Right forelimb (tissue), 1 donor: ENCODE measurements at places on chromosomes 12 and 14.

DNA sequence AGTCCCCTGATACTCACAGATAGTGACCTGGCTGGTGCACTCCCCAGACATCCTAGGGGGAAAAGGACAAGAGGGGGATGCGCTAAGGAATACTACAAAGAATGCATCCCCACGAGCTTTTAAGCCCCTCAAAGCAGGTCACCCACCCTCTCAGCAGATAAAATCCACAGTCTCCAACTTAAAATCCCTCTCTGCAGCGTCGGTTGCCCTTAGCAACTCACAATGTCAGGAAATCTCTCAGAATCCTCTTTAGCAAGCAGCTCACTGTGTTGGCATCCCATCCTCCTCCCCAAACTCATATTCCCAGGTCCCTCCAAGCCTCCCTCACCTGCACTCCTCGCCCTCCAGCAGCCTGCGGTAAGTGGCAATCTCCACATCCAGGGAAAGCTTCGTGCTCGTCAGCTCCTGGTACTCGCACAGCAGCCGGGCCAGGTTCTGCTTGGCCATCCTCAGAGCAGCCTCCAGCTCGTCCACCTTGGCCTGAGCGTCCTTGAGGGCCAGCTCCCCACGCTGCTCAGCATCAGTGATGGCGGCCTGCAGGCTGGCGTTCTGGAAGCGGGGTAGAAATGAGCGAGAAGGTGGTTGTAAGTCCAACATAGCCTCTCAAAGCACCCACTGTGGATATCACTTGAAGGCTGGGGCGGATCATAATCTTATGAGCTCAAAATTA, 5.5 kb upstream of the KRT79 start:
- no peak for DNase-seq

- no peak for DNase-seq
These were observed 18.0 kb upstream of the MYO1H start for GRCh38 chr12:109329686-109330085.

DNA sequence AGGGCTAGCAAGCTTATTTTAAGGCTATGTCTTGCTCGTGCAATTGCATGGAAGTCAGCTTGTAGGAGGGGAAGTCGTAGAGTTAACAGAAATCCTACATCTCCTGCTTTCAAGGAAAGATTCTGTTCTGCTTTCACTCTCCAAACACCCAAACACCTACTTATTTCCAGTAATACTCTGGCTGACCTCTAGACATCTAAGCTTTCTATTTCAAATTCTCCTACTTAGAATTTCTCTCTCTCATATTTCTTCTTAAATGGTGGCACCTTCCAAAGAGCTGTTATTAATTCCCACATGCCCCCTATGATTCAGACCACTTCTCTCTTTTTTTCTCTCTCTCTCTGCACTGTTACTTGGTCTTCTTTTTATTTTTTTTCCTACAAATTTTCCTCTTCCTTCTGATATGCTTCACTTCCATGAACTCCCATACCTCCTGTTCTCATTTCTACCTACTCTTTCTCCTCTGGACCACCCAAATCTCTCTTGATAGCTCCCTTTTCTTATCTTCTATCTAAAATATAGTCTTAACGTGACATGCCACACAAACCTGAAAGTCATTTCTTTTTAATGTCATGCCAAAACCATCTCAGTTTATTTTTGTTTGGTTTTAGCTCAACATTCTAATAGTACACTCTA, 90.8 kb downstream of the RPS6KA5 start:
- DNase-seq: no peak

DNA sequence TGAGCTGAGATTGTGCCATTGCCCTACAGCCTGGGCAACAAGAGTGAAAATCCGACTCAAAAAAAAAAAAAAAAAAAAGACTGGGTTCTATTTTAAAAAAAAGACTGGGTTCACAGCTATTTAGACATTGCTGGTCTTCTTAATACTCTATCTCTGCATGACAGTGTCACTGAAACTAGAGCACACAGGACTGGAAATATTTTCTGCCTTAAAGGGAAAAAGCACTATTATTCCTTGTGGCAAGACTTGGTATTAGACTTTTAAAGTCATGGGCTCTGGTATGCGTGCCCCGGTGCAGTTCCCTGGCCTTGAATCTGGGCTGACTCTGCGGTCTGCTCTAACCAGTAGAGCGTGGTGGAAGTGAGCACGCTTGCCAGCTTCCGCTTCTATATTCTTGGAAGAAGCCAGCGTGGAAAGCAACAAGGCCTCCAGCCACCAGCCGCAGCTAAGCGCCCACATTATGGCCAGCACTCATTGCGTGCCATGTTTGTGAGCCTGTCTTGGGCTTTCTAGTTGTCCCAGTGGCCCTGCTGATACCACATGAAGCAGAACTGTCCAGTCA, 31.3 kb downstream of the PRKAB1 start:
- no peak for DNase-seq

- DNase-seq: no peak
These were observed 94.9 kb downstream of the DUSP16 start for GRCh38 chr12:12467688-12468261.

GRCh38 chr12:80794551-80794950, 77.8 kb downstream of the MYF5 start:
- DNase-seq: no peak

- DNase-seq: no peak
These were observed 17.5 kb downstream of the MTA1 start for GRCh38 chr14:105436891-105437722.

DNA sequence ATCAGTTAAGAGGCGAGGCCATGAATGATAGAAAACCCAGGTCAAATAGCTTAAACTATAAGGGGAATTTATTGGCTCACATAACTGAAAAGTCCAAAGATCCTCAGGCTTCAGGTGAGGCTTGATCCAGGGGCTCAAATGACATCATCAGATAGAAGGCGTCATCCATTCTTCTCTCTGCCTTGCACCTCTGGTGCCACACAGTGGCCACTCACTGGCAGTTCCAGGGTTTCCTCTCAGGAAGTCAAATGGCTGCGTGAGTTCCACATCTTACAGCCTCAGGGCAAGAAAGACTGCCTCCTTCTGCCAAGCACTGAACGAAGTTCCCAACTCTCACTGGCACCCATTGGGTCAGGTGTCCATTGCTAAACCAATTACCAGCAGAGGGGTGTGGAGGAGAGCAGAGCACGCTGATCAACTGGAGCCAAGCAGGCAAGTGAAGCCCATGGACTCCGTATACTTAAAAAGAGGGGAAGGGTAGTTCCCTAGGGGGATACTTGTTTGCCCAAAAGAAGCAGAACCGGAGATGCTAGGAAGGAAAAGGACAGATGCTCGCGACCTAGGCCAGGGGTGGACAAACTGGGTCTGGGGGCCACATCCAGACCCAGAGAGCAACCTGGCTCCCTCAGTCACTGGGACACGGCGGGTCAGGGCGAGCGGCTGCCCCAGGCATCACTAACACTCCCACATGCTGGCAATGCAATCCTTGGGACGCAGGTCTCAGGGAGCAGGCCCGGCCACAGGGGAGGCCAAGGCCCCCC, 69.3 kb downstream of the SERPINA3 start:
- peak; percentile 29 for DNase-seq

DNA sequence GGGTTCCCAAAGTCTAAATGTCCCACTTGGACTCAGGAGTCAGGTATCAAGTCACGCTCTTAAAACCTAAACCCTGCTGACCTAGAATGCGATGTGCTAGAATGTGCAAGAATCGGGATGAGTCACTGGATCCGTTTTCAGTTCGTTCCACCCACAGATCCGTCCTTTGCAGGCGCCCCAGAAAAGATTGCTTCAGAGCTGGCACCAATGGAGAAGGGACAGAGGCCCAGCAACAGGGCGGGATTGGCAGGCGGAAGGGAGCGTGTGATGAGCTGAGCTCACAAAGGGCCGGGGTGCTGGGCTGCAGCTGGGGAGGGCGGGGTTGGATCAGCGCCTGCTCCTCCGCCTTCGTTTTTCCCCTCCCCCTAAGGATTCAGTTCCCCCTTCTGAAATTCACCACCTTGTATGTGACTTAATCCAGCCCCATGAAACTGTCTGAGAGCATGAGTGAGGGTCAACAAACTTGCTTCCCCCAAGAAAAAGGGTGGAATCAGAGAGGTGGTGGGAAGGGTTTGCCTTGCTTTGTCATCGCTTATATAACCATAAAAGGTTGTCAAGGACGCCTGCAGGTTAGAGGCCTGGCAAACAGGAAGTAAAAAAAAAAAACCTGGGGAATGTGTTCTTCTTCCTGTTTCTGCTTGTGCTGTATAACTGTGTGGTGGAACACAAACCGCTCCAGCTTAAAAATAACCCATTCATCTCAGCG, 2.8 kb upstream of the UBC start:
- DNase-seq: peak; percentile 97

DNA sequence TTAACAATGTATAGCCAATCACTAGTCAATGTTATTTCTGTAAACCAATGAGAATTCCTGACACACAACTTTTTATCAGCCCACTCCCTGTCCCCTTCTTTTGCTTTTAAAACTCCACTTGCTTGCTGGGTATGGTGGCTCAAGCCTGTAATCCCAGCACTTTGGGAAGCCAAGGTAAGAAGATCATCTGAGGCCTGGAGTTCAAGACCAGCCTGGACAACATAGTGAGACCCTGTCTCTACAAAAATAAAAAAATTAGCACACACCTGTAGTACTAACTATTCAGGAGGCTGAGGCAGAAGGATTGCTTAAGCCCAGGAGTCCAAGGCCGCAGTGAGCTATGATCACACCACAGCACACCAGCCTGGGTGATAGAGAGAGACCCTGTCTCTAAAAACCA, 87.8 kb downstream of the PAPLN start:
- no peak for DNase-seq

- DNase-seq: no peak
These were observed 52.5 kb upstream of the MYL2 start for GRCh38 chr12:110972866-110973265.

DNA sequence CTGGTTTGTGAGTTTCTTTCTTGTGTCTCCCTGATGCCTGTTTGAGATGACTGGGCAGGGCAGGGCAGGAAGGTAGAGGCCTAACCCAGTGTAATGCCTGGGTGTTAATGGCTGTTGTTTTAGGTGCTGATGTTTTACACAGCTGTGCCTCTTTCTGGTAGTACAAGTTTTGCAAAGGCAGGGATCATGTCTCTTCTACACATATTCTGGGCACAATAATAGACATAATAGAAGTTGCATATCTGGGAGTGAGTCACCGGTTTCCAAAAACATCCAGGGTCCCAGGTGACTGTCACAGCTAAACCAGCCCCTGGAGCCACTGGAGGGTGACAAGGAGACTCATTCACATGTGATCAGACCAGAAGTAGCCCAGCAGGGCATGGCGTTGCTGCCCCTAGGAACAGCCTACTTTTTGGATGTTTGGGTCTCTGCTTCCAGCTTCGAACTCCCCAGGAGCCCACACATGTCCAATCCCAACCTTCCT, 18.1 kb downstream of the TPCN1 start:
- peak; percentile 18 for DNase-seq
